ENCODE measurements at places on chromosomes 11 and 22.

DNA sequence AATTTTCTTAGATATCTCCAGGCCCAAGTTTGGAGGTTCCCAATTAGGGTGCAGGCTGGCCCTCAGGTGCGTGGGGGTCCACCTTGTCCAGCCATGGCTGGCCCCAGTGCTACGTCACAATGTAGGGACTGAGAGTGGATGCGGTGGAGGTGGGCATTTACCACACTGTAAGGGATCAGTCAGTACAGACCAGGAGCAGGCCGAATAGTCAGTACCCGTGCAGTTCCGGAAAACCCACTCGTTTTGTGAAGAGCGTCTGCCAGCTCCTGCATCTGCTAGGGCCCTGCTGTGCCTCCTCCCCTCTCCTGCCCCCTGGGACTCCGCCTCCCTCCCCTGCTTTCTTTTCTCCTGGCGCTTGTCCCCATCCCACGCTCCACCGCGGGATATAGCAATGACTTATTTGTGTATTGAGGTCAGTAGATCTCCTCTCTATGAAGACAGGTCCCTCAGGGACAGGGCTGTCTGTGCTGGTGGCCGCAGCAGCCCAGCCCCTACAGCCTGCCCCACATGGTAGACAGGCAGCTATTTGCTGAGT is 50.4 kb upstream of the SEPTIN5 start:
- no peak for DNase-seq

GRCh38 chr11:114132417-114132816 is 72.9 kb downstream of the ZBTB16 start:
- DNase-seq = no peak

GRCh38 chr11:100908746-100909145 is 220.9 kb downstream of the PGR start:
- DNase-seq = no peak

GRCh38 chr11:108797578-108798100 is 132.8 kb downstream of the DDX10 start:
- no peak for DNase-seq

GRCh38 chr11:33942954-33943353 is 51.1 kb upstream of the LMO2 start:
- DNase-seq = no peak

- no peak for DNase-seq
Measured at GRCh38 chr11:76997512-76997911, 36.7 kb upstream of the B3GNT6 start.
